ENCODE measurements at places on chromosomes 16 and 17. TPM values are rescaled to one million over a fixed set of nuclear protein-coding genes. Genes with fewer than 3 reads are reported as not detected.

The CDH15 gene
- 0.15 TPM for total RNA-seq

The OR2C1 gene
- total RNA-seq: not detected

The HIGD1B gene
- total RNA-seq: not detected

The NPIPA5 gene
- total RNA-seq: 5.5 TPM

The CIAPIN1 gene
- total RNA-seq: 69.6 TPM

The EVI2B gene
- not detected for total RNA-seq

The SERPINF2 gene
- 2.0 TPM for total RNA-seq

The RND2 gene
- total RNA-seq: 0.15 TPM

The EZH1 gene
- total RNA-seq: 12.6 TPM

The PSMC3IP gene
- total RNA-seq: 37.0 TPM

The SLC6A2 gene
- 0.05 TPM for total RNA-seq

The C16orf89 gene
- total RNA-seq: not detected

The XYLT1 gene
- total RNA-seq: 0.74 TPM

The MGAT5B gene
- 24.0 TPM for total RNA-seq

The NPB gene
- 1.0 TPM for total RNA-seq

The C1QTNF1 gene
- total RNA-seq: 37.4 TPM

The TBC1D3 gene
- not detected for total RNA-seq

The CUEDC1 gene
- 49.2 TPM for total RNA-seq

The KLHL10 gene
- total RNA-seq: not detected

The CX3CL1 gene
- 0.15 TPM for total RNA-seq

The CA4 gene
- total RNA-seq: not detected

The PRSS33 gene
- total RNA-seq: not detected

The HSD17B1 gene
- 1.7 TPM for total RNA-seq

The TNFRSF17 gene
- not detected for total RNA-seq

The KRTAP1-5 gene
- total RNA-seq: not detected

The MRPS7 gene
- total RNA-seq: 146 TPM

The PYY gene
- total RNA-seq: not detected

The CCDC200 gene
- total RNA-seq: not detected

The IGF2BP1 gene
- total RNA-seq: 79.0 TPM

The SPATA32 gene
- total RNA-seq: 0.17 TPM

The CRISPLD2 gene
- total RNA-seq: 2.6 TPM

The KRTAP4-5 gene
- not detected for total RNA-seq

The WFIKKN2 gene
- 0.03 TPM for total RNA-seq

The SLFN12L gene
- total RNA-seq: not detected

The SULT1A2 gene
- total RNA-seq: not detected

The KRTAP4-9 gene
- total RNA-seq: not detected

The AMFR gene
- 56.4 TPM for total RNA-seq

The IL34 gene
- 0.44 TPM for total RNA-seq

The ERCC4 gene
- 4.2 TPM for total RNA-seq

The BEAN1 gene
- total RNA-seq: 2.5 TPM
